EH (cell line): ENCODE measurements at places on chromosomes 16 and 17.
A peak's percentile ranks its signal among the peaks of the same experiment; 100 is the strongest.

- DNase-seq, result peak; percentile 51
Measured at GRCh38 chr17:9465210-9465921, 110.3 kb downstream of the STX8 start.

DNA sequence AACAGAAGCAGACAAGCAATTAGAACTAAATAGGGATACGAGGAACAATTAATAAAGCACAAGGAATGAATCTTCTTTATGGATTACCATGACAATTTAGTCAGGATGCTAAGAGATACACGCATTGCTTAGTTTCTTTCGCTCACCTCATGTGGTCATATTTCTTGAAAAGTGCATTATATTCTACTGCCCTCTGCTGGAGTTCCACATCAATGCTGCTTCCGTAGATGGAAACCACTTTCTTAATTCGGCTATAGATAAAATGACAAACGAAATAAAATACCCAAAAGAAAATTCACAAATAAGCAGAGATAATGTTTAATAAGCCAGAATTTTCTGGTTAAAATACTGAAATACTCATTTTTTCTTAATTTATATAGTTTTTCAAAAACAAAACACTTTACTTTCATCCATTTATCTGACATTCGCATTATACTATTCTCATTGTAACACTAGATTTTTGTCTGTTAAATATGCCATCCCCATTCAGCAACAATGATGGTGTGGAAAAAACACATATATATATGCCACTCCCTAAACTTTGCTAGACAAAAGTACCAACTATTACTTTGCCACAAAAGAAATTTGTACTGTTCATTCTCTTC, 22.0 kb upstream of the PHLPP2 start:
- peak; percentile 45 for DNase-seq

DNA sequence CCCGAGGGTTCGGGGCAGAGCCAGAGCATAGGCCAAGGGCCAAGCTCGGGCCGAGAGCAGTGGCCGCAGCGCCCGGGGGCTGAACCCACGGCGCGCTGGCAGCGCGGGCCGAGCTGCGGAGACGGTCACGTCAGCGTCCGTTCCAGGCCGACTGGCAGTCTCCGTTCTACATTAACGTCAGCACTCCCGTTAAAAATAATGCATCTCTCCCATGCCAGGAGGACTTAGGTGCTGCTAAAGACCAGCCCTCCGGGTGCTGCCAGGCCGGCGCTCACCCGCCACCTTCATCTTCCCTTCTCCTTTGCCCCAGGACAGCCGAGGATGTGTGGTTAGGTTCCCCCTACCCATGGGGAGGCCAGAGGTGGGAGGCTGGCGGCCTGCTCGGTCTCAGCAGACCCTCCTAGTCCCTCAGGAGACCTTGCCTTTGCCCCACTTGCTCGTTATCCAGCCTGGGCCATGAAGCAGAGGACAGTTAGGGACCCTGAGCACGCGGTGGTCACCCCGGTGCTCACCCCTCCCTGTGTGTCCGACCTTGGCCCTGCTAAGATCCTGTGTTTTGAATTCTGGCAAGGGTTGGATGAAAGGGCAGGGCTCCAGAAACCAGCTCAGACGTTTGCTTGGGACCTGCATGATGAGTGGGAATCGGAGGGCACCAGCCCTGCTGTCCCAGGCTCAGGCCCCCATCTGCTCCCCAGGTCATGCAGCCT, 572 bp downstream of the MPG start:
- peak; percentile 59 for DNase-seq

DNA sequence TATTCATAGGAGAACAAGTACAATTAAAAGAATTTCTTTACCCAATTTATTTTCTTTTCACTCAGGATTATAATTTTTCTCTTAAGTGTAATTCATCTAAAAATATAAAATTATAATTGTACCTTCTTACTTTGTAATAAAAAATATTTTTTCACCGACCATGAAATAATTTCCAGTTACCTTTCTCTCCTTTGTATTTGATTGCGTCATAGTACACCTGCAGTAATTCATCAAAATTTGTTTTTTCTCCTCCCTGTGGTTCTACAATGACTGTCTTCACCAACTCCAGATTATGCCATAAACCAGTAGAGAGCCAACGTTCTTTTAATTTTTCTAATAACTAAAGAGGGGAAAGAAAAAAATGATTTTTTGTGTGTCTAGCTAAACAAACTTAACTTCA, 119.1 kb downstream of the BRIP1 start:
- DNase-seq, result no peak

DNA sequence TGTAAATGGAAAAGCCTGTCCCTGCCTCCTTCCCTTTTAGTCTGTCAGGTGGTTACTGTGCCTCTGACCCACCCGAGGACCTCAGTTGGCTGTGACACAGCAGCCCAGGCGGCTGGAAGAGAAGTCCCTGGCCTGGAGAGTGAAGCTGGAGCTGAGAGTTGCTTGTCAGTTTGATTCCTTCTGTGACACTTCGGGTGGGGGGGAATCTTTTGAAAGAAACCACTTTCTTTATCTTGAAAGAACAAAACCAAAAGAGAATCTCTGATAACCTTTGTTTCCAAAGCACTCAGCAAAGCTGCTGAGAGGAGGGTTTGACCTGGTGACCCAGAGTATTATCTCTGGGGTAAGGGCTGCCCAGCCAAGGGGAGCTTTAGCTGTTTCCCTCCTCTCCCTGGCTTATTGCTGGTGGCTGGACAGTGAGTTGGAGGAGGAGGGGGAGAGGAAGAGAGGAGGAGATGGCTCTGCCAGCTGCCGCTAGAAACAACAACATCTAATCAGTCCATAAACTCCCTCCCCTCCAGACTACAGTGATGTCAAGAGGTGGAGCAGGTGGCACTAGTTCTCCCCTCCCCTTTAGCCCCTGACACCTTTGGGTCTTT, 34.0 kb downstream of the YPEL2 start:
- no peak for DNase-seq

GRCh38 chr17:80944326-80944725, 47.3 kb upstream of the CHMP6 start:
- no peak for DNase-seq

DNA sequence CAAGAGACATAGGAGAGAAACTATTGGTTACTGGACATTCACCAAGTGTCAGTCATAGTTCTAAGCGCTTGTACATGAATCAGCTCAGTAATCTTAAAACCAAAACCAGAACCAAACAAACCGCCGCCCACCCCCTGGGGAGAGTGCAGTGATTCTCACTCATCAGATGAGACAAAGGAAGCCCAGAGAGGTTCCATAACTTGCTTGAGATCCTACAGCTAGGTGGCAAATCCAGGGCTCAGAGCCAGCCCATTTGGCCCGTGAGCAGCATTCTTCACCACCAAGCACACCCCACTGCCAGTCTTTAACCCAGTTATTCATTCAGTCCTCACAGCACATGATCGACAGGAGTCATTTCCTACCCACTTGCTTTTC, 37.2 kb upstream of the RGS9 start:
- DNase-seq, result peak; percentile 83

DNA sequence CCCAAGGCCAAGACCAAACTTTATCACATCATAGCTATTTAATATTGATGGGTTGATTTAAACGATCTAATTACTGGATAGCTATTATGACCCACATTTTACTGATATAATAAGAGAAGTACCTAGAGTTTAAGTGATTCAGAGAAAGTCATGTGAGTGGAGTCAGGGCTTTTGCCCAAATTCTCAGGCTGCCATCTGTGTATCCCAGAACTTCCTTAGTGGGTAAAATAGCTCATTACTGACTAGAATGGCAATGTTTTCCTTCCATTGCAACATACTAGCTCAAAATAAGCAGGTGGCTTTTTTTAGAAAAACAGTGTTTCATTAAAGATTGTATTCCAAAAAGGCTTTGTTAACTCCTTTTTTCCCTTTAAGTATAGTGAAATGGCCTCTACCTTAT, 113.9 kb upstream of the MAF start:
- no peak for DNase-seq

DNA sequence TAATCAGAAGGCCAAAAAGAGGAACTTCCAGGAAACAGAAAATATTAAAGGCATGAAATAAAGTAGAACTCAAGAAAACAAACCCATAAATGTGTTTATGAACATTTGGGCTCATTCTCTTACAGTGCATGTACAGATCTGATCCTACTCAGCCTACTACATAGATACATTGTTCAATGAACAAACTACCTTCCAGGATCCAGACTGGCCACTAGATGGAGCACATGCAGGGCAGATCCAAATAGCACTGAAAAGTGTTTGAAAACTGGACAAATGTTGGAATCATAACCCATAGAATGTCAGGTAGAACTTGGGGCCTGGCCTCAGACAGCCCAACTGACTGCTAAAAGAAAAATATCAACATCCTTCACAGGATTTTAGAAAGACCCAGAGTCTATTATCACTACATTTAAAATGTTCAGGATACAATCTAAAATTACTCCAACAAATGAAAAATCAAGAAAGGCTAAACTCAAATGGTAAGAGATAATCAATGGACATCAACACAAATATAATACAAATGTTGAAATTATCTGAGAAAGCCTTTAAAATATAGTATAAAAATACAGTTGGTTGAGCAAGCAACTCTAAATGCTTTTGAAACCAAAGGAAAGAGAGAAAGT, 122.4 kb upstream of the NUDT7 start:
- peak; percentile 22 for DNase-seq

DNA sequence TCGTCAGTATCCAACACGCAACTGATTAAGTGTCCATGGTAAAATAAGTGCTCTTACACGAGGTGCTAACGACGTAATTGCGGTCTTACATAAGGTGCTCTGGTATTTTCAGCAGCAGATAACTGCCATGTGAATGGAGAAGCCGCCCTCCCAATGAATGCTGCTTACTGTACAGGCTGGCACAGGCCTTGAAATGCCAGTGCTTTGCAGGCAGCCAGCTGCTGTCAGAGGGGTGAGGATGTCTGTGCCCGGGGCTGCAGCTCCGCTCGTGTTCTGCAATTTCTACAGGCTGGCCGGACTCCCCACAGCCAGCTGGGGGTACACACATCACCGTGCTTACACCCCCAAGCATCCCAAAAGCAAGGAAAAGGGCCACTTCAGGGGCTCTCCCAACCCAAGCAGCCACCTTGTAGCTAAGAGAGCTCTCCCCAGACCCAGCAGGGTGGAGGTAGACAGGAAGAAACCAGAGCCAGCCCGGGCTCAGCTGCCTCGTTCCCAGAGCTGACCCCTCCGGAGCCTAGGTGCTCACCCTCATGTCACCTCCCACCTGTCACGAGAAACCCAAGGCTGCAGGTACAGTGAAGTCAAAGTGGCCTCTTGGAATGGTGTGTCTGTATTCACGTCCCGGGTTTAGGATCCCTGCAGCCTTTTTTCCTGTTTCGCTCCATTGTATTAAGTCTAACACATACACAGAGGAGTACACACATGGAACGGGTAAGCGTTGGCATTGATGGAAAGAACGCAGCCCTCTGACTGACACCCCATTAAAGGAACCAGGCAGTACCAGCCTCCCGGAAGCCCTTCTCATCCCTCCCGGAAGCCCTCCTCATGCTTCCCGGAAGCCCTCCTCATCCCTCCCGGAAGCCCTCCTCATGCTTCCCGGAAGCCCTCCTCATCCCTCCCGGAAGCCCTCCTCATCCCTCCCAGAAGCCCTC, 27.2 kb upstream of the RPH3AL start:
- peak; percentile 9 for DNase-seq

GRCh38 chr17:17056156-17056539, 13.9 kb downstream of the MPRIP start:
- DNase-seq, result peak; percentile 78

DNA sequence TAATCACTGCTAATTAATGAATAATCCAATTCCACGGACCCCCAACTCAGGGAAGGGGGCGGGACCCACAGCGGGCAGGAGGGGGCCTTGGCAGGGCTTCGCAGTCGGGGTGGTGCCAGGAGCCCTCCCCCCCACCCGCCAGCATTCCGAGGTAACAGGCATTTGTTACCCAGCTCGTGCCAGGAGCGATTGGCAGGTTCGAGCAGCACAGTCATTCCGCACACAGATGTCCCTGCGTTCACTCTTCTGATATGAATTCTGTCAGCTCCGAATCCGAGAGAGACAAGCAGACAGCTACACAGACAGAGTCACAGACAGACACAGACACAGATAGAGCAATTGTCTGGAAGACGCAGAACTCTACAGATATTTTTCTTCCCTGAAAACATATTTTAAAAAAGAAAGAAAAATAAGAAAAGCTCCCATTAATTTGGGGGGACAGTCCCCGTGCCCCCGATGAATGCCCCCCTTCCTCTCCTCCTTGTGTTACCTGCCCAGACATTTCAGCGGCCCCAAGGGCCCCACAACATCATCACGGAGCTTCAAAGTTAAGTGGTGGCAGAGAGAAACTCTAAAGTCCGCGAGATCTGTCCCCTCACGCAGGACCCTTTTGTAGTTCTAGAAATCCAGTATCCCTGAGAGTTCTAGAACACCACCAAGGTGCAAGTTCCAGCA, 10.2 kb downstream of the NEUROD2 start:
- no peak for DNase-seq

DNA sequence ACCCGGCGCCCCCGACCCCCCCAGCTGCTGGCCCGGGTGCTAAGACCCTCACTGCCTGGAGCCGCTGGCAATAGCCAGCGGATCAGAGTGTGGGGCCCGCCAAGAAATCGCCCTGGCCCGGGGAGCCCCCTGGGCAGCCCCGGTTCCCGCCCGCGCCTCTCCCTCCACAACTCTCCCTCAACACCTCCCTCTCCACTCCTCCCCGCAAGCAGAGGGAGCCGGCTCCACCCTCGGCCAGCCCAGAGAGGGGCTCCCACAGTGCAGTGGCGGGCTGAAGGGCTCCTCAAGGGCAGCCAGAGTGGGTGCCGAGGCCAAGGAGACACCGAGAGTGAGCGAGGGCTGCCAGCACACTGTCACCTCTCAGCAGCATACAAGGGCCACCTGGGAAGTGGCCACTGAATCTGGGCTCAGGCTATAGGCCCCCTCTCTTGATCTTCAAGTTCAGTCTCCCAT, 385.5 kb downstream of the SEC14L1 start:
- no peak for DNase-seq

DNA sequence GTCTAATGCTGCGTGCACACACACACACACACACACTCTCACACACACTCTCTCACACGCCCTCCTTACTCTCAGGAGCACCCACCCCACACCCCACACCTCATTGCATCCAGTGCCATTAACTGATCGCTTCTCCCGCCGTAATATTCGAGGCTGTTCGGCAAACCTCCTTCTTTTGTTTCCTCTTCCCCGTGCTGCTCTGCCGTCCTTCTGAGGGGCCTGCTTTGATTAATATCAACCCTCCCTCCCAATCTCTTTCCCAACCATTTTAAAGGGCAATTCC, 156.2 kb upstream of the TNRC6C start:
- no peak for DNase-seq

DNA sequence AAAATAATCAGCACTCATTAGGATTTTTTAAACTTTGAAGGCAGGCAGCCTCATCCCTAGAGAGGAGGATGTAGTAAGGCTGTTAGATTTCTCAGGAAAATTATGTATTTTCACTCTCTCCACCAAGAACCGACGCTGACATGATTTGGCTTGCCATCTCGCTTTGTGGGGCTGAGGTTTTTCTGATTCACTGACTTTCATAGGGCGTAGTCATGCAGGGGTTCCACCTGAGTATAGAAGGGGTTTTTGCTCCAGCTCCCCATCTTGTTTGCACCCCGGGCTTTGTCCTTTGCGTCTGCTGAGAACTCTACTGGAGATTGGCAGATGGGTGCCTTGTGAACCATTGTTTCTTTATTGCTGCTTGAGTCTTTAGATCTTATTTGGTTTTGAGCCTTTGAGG, 20.2 kb downstream of the TOM1L1 start:
- no peak for DNase-seq
